Renal pelvis (tissue), 12 donors: ENCODE measurements at places on chromosomes 2 and 18.

GRCh38 chr2:105915005-105915558, 170.4 kb downstream of the NCK2 start:
- DNase-seq: no peak

GRCh38 chr2:55966401-55967118, 43.0 kb upstream of the EFEMP1 start:
- no peak for DNase-seq

- peak; percentile 66 for DNase-seq
These were observed 117.4 kb upstream of the CWC22 start for GRCh38 chr2:180124273-180125139.

DNA sequence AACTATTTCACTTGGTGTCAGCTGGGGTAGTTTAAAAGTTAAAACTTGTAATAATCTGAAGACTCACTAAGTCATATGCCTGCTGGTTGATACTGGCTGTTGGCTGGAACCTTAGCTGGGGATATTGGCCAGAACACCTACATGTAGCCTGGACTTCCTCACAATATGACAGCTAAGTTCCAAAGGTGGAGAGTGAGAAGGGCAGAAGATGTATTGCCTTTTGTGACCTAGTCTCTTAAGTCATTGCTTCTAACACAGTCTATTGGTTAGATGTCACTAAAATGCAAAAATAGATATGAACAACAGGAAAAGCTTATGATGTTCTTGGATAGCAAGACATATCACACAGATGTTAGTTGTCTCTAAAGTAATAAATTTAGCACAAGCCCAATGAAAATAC, 113.2 kb upstream of the CHAC2 start:
- no peak for DNase-seq

- DNase-seq: no peak
These were observed 451.1 kb upstream of the NETO1 start for GRCh38 chr18:73318739-73319479.

DNA sequence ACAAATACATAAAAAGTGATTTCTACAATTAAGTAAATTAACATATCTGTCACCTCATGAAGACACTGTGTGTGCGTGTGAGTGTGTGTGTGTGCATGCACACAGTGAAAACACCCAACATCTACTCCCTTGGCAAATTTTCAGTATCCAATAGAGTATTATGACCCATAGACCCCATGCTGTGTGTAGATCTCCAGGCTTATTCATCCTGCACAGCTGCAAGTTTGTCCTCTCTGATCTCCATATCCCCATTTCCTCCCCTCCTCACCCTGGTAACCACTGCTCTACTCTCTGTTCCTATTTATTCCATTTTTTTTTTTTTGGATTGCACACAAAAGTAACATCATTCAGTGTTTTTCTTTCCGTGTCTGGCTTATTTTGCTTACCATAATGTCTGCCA, 391.0 kb downstream of the SOX11 start:
- DNase-seq: no peak
